Natural killer cell (primary cell): ENCODE measurements at places on chromosomes 7 and 10. TPM values are rescaled to one million over a fixed set of nuclear protein-coding genes. Genes with fewer than 3 reads are reported as not detected.

GRCh38 chr10:29089091-29089490, 199.8 kb upstream of the LYZL1 start:
- DNase-seq: no peak

- no peak for DNase-seq
Observed at GRCh38 chr10:66555061-66555460, 370.8 kb upstream of the LRRTM3 start.

GRCh38 chr10:70753026-70753663, 32.0 kb downstream of the TBATA start:
- no peak for DNase-seq

- DNase-seq: peak; percentile 76
Observed at GRCh38 chr7:102286237-102287110, at the start of gene SH2B2. SH2B2 (plus strand) TSS chr7:102286868; CDS start chr7:102300551, 13,683 bp downstream.

DNA sequence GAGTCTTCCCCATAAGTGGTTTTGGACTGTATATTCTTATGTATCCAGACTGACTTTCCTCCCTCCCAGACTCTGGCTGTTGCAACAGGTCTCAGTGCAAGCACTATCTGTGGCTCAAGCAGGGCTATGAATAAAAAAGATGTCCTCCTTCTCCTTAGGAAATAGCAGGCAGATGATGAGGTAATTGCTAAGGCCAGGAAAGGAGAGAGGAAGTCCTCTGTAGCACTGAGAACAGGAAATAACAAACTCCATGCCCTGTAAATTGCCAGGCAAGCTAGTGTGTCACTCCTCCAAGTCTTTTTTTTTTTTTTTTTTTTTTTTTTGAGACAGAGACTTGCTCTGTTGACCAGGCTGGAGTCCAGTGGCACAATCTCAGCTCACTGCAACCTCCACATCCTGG, 900.1 kb downstream of the TYW1 start:
- DNase-seq: no peak

DNA sequence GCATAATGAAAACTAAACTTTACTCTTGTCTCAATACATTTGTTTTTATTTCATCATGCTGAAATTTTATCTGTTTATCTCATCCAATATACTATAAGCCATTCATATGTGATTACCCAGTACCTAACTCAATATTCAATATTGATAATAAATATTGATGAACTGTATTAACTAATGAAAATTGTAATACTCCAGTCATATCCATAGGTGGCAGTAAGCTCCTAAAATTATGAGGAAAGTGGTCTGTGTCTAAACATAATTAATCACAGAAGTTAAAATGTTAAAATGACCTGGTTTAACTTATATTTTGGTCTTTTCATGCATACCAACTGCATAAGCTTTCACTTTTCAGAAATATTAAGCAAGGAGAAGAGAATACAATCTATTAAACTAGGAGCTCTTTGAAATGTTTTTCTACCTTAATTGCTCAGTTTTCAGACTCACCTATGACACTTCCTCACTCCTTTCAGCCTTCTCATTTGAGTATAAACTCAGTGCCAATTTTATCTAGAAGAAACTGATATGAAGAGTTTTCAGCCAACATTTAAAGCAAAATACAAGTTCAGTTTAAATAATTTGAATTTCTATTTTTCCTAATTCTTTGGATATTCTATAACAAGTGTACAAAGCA, 30.5 kb upstream of the VWDE start:
- DNase-seq: no peak

Gene ADIRF
- total RNA-seq: not detected
